ENCODE measurements at places on chromosomes 2 and 18.

- no peak for DNase-seq
Observed at GRCh38 chr2:150625303-150625702, 137.8 kb upstream of the RND3 start.

- no peak for DNase-seq
Observed at GRCh38 chr18:67373636-67374035, 142.9 kb downstream of the DSEL start.

- DNase-seq, result no peak
Observed at GRCh38 chr18:74791501-74792194, 194.0 kb downstream of the ZNF407 start.

DNA sequence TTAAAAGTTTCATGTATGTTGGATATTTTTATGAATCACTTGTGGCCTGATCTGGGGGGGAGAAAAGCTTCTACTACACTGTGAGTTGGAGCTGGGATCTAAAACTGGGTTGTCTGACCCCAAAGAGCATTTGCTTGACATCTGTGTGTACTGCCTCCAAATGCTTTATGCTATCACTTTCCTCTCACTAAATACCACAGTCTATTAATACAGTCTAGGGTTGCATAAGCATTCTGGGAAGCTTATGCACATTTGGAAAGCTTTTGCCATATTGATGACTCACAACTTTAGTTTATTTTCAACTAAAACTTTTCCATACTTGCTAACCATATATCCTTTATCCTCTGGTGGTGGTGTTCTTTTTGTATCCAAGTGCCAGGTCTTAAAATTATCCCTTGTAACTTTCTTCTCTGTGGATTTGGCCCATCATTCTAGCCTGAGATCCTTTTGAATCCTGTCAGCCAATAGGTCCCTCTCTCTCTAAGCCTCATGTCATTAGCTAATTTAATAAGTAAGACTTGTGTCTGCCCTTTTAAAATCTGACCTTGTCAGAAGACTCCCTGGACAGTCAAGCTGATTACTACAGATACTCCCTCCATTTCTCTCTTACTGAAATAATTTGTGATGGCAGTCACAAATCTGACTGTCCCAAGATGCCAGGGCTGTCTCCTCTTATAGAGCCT, 72.7 kb downstream of the NXPH2 start:
- DNase-seq, result no peak

DNA sequence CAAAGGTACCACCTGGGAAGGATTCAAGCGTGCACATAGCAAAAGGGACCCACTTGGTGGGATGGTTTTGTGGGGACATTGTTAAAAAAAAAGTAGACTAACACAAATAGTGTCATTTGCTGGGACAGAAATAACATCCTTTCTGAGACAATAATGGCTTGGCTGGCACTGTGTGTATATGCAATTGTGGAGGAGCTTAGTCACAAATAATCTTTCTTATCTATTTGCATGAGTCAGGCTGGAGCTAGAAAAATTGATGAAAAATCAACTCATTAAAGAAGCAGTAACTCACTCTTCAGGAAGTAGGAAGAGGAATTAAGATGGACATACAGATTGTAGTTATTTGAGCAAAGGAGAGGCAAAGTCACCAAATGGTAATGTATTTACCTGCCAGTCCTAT, 29.5 kb upstream of the ITGB6 start:
- DNase-seq, result no peak

DNA sequence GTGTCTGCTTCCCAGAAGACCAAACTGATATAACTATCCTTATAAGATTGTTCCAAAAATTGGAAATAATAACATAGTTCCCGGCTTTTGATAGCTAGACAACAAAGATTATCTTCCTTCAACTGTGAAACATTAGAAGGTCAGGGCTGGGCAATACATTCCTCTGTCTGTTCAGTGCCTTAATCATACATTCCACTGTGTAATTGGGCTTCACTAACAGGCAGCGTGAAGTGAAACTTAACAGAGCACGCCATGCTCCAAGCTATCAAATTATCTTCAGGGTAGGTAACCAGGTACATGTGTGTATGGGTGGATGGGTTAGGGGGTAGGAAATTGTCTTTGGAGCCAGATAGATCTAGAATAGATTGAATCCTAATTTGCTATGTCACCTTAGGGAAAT, 23.5 kb upstream of the ARL5A start:
- DNase-seq, result no peak

DNA sequence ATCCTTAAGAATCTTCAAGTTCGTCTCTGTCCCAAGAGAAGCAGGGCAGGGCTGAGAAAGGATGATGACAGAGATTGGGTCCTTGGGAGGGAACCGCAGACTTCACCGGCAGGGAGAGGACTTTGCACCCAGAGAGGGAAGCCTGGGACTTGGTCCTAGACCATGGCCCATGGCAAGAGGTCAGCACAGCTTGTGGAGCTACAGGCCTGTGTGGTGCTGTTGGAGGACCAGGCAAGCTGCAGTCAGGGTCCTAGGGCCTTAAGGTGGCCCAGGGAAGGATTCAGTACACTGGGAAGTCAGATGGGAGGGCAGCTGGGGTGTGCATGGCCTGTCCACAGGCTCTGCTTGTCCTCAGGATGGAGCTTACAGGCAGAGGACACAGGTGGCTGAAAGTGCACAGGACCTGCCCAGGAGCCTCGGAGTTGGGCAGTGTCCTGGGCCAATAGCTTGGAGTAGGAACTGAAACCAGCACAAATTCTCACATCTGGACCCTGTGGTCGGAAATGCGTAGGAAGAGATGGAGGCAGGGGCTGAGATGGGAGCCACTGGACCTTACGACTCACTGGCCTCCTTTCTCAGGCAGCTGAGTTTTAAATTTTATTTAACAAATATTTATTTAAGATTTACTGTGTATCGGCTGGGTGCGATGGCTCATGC, 56.4 kb upstream of the TCF7L1 start:
- no peak for DNase-seq

DNA sequence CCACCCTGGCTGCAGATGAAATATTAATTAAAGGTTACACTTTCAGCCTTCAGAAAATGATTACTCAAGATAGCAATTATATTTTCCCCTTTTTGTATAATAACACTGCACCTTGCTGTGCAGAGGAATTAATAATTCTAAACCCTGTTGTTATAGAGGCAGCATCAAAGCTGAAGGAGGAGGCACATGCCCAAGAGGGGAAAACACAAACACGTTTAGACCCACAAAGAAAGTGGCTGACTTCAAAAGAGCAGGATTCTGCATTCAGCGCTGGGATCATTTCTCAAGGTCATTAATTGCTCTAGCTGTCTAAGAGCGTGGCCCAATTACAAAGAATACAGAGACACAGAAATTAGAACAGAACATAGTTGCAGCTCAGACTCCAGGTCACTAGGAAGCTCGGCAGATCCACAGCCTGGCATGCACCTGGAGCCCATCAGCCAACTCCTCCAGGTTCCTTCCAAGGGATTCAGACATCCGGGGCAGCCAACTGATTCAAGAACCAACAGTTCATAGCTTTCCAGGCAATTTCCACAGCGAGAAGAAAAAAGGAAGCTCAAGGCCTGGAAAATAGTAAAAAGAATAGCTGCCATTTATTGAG, 102.3 kb upstream of the ID2 start:
- DNase-seq, result no peak

DNA sequence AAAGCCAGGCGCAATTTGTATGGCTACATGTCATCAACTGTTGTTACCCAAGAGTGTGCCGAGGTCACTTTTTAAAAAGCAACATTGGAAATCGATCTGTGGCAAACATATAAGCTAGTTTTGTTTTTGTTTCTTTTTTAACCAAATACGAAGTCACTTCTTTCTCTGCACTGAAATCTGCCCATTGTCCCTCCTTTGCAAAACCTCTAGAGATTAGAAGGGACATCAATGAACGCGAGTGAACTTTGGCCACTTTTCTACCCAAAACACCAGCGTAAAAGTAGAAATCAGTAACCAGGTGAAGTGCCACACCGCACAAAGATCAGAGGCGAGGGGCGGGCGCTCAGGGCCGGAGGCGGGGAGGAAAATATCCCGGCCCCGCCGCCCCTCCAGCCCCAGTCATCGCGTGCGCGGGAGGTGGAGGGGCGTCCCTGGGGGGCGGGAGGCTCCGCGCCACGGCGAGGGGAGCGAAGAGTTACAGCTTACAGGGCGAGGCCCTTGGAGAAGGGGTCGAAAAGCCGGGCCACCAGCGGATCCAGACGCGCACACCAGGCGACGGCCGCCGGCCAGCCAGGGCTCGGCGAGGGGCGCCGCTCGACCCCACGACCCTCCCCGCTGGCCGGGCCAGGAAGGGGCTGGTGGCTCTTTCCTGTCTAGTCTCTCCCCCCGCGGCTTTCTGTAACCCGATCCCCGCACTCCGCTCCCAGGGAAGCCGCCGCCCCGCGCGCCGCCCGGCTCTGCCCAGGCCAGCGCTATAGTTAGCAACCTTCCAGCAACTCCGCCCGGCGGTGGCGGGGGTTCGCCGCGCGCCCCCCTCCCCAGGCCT, 993 bp downstream of the RBMS1 start:
- DNase-seq, result no peak

DNA sequence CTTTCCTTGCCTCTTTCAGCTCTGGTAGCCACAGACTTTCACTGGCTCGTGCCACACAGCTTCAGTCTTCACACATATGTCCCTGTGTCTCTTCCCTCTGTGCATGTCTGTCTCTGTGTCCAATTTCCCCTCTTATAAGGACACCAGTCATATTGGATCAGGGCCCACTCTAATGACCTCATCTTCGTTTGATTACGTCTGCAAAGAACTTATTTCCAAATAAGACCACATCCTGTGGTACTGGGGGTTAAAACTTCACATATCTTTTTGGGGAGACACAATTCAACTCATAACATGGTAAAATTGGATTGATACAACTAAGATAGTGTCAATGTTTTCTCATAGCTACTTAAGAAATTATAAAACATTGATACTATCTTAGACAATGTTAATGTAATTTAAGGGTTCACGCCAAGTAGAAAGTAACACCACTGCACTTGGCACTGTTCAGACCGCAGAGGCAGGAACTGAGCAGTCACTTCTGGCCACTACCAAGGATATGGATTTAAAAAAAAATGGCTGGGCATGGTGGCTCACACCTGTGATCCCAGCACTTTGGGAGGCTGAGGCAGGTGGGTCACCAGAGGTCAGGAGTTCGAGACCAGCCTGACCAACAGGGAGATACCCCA, 119.6 kb upstream of the EPAS1 start:
- DNase-seq, result no peak
